ENCODE measurements at places on chromosomes 6 and 20.

GRCh38 chr6:51137777-51138176, 319.1 kb downstream of the TFAP2B start:
- DNase-seq: no peak

GRCh38 chr6:89986650-89987074, 92.4 kb downstream of the GJA10 start:
- DNase-seq: no peak

GRCh38 chr6:106154326-106154725, 68.2 kb downstream of the PRDM1 start:
- DNase-seq: no peak

DNA sequence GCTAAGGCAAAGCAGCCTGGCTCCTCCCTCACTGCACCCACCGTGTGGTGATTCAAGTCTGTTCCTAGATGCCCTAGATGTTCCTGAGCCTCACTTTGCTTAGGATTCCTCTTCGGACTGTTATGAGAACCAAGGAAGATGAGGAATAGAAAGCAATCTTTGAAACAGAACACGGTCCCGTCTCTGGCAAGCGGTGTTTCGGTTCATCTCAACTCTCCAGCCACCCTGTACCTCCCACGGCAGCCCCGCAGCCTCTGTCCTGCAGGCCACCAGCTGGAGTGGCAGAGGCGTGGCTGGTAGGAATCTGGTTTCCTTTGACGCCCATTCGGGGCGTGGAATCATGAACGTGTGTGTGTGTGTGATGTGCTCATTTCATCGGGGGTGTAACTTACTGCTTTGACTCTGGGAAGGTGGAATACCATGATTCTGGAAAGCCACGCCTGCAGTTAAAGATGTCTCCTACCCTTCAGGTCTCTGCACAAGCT, 21.3 kb downstream of the PDE10A start:
- no peak for DNase-seq

DNA sequence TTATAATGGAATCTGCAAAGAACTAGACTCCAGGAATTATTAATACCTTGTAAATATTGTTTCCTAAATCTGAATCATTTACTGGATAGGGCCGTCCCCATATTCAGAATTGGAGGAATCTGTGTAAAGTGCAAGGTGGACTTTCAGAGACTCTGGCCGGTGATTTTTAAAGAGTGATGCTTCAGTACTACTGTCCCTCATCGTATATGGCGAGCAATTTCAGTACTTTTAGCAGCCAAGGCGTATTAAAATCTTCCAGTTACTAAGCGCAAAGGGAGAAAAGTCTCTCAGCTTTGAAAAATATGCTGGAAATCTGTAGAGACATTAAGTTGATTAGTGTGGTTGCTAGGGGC, 483 bp downstream of the SMIM26 start:
- DNase-seq: no peak

Measured in neuronal stem cell (in vitro differentiated cells).